Activated CD8-positive, alpha-beta memory T cell treated with anti-CD3 and anti-CD28 coated beads, Interleukin-2, amount 10 ng/mL, durations not matched to agents 7 days and 5 days (primary cell): ENCODE measurements at places on chromosomes 6 and 20.

DNA sequence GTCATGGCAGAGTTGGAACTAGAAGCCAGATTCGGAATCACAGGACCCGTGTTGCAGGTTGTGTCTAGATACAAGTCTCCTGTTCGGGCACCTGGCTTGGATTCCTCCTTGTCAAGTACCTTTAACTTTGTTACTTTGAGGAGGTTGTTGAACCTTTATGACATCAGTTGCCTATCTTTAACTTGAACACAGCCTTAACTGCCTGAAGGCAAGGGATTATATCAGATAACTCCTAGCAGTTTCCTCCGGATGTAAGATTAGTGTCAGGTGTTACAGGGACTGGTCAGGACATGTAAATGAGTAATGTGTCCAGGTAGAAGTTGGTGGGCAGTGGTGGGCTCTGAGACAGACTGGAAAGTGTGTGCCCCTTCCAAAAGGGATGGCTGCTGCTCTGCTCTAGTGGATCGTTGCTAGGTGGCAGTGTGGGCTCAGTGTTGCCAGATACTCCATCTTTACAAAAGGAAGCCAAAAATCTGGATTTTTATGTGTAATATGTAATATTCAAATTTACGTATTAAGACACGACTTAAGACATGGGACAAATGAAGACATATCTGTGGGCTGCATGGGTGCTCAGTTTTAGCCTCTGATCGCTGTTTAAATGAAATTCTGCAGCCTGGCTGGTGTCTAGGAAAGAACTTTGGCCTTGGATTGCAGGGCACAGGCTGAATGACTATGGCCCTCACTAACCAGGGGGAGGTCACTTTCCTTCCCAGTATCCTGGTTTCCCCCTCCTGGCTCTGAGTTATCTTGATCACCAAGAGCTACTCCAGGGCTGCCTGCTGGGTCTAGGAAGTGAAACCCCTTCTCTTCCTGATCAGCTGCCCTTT is 27.1 kb downstream of the CHMP4B start:
- no peak for DNase-seq

GRCh38 chr20:42493001-42493400 is 696.7 kb downstream of the PTPRT start:
- DNase-seq, result no peak

DNA sequence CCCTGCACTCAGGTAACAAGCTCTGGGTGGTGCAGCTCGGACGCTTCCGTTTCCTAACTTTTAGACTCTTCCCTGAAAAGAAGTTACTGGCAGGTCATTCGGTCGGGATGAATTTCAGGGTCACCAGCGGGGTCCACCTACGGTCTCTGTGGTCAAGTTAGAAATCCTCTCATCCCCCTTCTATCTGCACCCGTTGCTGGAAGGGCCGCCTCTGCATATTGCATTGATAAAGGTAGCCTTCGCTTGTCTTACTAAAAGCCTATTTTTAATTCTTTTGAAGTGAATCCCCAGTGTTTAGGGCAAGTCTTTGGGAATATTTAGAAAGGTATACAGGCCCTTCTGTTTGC is 47.3 kb downstream of the LRRN4 start:
- DNase-seq, result no peak

- DNase-seq, result no peak
Measured at GRCh38 chr6:14530385-14530784, 412.8 kb downstream of the CD83 start.

GRCh38 chr6:166465003-166465399 is 82.3 kb upstream of the MPC1 start:
- DNase-seq, result no peak

DNA sequence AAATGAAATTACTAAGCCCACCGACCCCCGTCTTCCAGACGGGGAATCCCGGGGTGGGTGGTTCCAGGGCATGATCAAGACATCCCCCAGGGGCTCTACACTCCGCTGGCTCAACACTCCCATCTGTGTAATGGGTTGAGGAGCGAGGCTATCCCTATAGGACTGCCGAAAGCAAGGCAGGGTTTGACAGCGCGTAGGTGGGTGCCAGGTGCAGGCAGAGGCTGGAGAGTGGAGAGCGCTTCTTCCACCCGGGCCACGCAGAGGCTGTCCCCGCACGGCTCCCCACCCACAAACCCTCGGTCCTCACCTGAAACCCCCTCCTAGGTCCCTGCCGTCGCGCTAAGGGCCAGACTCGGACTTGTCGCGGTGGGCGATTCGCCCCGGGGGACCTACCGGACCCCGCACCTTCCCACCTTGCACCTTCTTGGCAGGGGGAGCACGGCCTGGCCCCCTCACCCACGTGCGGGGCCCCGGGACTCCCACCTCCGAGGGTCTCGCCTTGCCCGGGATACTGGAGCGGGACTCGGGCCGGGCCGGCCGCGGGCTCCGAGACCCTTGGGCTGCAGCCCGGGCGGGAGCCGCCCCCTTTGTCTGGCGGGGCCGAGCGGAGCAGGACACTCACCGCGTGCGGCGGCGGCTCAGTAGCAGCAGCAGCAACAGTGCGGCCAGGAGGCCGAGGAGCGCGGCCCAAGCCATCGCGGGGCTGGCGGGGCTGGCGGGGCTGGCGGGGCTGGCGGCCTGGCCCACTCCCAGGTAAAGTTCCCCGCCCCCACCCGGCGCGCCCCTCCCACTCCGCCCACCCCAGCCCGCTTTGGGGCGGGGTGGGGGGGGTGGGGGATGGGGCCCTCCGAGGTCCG is at the start of gene PTGIS:
PTGIS (minus strand) TSS at position 717 of the 857 bp plus-strand sequence; CDS start at position 696, 21 bp downstream.
- no peak for DNase-seq

DNA sequence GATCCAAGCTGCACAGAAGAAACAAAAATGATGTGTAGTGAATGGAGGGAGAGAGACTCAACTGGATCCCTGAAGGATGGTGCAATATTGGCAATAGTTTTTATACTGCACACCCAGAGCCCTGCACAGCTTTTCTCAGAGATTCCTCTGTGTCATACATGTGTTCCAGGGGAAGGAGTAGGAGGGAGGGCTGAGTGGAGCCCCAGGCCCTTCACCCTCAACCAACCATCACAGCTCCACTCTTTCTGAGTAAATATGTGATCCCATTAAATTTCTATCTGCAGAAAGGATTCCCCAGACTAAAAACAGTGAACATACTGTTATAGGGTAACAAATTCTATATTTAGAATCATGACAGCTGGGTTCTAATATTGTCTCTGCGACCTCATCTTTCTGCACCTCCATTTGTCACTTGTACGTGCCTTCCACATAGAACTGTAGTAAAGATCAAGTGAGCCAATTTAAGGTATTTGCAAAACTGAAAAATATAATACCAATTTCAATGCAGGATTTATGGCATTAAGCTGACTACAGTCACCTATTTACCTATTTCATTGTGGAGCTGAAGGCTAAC is 421.4 kb upstream of the NRSN1 start:
- no peak for DNase-seq

- no peak for DNase-seq
Measured at GRCh38 chr20:6605055-6605935, 162.2 kb upstream of the BMP2 start.

DNA sequence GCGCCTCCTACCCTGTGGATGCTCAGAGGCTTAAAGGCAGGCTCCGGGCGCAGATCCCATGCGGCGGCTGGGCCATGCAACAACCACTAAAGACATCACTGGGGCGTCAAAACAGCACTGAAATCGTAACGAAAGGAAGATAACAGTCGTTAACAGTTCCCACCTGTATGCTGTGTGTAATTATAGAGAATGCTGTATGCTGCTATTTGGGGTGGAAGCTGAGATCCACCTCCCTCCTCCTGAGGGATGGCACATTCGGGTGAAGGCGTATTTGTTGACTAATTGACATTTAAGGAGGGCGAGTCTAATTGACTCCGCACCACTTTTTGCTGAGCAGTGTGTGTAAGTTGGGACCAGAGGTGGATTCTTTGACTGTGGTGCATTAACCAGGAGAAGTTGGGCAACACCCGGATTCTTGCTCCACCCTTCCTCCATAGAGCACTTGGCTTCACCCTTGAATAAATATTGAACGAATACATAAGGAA is 687 bp downstream of the SLC35A1 start:
- peak; percentile 76 for DNase-seq

- DNase-seq, result no peak
Measured at GRCh38 chr6:114287461-114287860, 55.4 kb downstream of the HS3ST5 start.

DNA sequence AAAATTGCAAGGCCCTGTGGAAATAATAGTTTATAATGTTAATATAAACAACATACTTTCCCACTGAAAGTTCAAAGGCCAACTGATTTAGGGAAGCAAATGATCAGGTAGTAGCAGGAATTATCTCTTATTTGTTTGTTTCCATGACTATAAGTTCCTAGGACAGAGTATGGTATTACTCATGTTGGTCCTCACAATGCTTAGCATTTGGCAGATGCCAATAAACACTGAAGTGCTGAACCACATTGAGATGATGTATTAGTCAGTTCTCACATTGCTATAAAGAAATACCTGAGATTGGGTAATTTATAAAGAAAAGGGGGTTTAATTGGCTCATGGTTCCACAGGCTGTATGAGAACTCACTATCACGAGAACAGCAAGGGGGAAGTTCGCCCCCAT is 129.6 kb upstream of the NUP153 start:
- no peak for DNase-seq

GRCh38 chr20:62698231-62698630 is 10.4 kb upstream of the NTSR1 start:
- DNase-seq, result no peak

DNA sequence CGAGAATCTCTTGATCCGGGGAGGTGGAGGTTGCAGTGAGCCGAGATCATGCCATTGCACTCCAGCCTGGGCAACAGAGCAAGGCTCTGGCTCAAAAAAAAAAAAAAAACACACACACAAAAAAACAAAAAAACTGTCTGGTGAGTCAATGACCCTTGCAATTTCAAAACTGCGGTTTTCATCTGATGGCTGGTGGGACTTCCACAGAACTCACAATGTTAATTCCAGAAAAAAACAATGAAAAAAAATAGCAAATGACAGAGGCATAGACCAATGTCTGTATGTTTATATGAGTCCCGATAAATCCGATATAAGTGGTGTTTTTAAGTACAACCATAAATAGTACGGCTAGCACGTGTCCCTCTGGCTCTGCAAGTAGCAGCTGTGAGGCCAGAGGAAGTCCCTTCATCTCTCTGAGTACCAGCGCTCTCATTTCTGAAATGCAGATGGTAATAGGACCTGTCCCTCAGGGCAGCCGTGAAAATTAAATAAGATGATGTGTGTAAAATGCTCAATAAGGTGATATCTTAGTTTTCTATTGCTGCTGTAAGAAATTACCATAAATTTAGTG is 21.9 kb upstream of the PTPN1 start:
- DNase-seq, result no peak

DNA sequence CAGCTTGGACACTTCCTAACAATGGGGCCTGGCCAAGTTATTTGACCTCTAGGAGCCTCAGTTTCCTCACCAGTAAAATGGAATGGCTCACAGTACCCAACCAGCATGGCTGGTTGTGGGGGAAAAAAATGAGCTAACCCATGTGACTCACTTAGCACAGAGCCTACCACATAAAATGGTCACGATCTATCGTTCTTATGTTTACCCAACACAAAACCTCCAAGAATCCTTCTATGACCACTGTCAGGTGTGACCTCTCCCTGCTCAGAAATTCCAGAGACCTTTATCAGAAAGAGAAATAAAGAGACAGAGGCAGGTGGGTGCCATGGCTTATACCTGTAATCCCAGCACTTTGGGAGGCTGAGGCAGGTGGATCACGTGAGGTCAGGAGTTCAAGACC is 39.4 kb downstream of the BPIFB1 start:
- DNase-seq, result no peak

GRCh38 chr6:132887204-132887603 is 72.8 kb downstream of the RPS12 start:
- no peak for DNase-seq

DNA sequence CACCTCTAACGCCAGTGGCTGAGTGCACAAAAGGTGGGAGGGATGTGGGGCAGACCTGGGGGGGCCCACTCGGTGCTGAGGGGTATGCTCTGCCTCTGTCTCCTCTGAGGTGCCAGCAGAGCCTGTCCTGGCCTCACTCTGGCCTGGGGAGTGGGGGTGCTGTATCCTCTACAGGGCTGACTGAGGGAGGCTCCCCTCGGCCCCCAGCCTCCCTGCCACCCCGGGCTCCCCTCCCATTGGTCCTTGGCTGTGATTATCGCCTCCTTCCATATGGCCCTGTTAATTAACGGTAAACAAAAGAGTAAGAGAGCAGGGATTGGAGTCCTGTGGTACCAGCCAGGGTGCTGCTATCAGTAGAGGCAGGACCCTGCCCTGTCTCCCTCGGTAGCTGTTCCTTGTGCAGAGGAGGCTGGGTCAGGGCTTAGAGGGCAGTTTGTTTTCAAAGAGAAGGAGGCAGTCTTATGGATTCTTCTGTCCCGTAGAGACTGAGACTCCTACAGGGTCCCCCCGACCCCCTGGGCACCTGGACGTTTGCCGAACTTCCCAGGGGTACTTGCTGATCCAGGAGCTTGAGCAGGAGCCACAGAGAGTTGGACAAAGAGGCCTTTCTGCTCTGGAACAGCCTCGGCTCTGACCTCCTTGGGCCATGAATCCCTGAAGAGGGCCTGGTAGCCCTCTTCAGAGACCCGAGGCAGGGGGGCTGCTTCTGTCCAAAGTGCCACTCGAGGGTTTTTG is 1.8 kb downstream of the MYT1 start:
- DNase-seq, result no peak
